Adrenal gland (tissue), 19 donors: ENCODE measurements at places on chromosomes 4 and X. TPM values are rescaled to one million over a fixed set of nuclear protein-coding genes. Genes with fewer than 3 reads are reported as not detected.

The BRCC3 gene
- total RNA-seq, result 25.6 TPM

GRCh38 chrX:104391906-104392305 lies 137.2 kb upstream of the ESX1 start:
- H3K4me3 ChIP-seq, result no peak overlapping the region
- peaks cover 19% of the 10 kb centered on the region for H3K27me3 ChIP-seq
- no peaks in the 10 kb centered on the region for H3K36me3 ChIP-seq
- no peaks in the 10 kb centered on the region for H3K4me1 ChIP-seq
- no peak overlapping the region for H3K27ac ChIP-seq

The TMEM47 gene
- total RNA-seq, result 24.6 TPM

GRCh38 chrX:13761606-13762414 lies 27.3 kb downstream of the OFD1 start:
- H3K27me3 ChIP-seq, result no peaks in the 10 kb centered on the region
- no peak overlapping the region for H3K4me3 ChIP-seq
- H3K36me3 ChIP-seq, result no peaks in the 10 kb centered on the region
- no peak for DNase-seq
- no peak overlapping the region for H3K27ac ChIP-seq

DNA sequence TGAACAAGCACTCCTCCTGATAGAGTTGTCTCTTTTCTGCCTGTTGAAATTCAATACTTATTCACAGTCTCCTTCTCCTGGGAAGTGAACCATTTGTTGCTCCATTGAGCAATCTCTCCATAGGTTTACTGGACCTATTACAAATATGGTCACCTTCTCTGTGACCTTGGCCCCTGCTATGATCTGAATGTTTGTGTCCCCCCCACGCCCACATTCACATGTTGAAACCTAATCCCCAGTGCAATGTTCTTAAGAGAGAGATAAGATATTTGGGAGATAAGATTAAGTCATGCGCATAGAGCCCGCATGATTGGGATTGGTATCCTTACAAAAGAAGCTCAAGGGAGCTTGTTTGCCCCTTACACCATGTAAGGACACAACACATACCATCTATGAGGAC lies 54.1 kb upstream of the GABRE start:
- no peak overlapping the region for H3K27ac ChIP-seq
- no peaks in the 10 kb centered on the region for H3K27me3 ChIP-seq
- no peaks in the 10 kb centered on the region for H3K4me1 ChIP-seq

GRCh38 chrX:97763391-97763790 lies 879.7 kb downstream of the RPA4 start:
- no peak for DNase-seq
- no peaks in the 10 kb centered on the region for H3K4me1 ChIP-seq
- no peak overlapping the region for H3K4me3 ChIP-seq
- H3K27ac ChIP-seq, result no peak overlapping the region
- H3K36me3 ChIP-seq, result no peaks in the 10 kb centered on the region

The TNIP3 gene
- not detected for total RNA-seq

DNA sequence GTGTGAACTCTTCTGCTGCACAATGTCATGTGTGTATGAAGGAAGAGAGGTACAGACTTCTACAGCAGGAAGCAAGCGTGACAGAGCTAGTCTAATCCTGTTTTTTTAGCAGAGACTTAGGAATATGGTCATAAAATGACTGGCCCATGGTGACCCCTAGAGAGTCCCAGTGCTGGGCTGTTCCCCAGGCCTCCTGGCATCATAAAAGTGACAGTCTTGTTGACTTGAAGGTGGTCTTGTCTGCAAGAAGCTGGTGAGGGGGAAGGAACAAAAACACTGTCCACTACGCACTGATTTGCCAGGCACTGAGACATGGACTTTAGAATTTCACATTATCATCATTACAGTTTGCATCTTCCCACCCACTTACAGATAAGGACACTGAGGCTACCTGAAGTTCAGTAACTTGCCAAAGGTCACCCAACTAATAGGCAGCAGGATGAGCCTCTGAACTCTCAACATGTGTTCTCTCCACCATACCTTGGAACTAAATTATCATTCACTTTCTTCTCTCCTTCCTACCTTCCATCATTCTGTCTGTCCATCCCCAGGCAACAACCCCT lies 63.0 kb downstream of the HADH start:
- H3K36me3 ChIP-seq, result no peaks in the 10 kb centered on the region
- no peak overlapping the region for H3K4me3 ChIP-seq
- no peak for DNase-seq
- no peak overlapping the region for H3K27ac ChIP-seq

The MAGEA9B gene
- not detected for total RNA-seq

The PLAC8 gene
- total RNA-seq, result 2.8 TPM

DNA sequence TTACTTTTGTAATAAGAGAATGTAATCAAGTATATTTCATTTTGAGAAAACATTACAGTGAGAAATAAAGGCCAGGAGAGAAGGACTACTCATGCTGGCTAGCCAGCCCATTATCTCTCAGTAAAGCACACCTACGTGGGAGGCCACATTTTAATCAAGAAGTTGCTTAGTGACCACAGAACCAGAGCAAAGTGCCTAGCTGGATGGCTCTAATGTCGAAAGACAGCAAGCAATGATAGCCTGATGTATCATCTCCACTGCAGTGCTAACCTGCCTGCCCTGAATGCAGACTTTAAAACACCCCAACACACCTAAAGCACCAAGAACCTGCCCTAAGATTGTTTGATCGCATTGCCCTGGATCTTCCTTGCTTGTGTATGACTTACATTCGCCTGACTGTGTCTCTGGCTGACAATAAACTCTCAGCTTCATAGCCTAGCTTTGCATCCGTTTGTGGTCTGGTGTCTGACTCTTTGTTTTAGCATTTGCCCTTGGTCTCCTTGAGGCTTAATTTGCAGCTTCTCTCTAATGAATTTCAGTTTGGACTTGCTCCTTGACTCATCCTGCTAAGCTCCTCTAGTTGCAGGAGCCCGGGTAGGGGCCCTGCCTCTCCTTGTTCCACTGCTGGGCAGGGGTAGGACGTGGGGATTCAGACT lies 31.4 kb upstream of the SOWAHD start:
- no peak for DNase-seq
- no peaks in the 10 kb centered on the region for H3K36me3 ChIP-seq
- no peak overlapping the region for H3K4me3 ChIP-seq
- no peaks in the 10 kb centered on the region for H3K4me1 ChIP-seq

The HHIP gene
- 2.1 TPM for total RNA-seq

GRCh38 chrX:132822634-132823012 lies 135.8 kb downstream of the HS6ST2 start:
- H3K27me3 ChIP-seq, result peaks cover 5% of the 10 kb centered on the region
- no peaks in the 10 kb centered on the region for H3K36me3 ChIP-seq
- no peaks in the 10 kb centered on the region for H3K4me1 ChIP-seq
- no peak overlapping the region for H3K27ac ChIP-seq

- H3K4me3 ChIP-seq, result no peak overlapping the region
- no peak overlapping the region for H3K27ac ChIP-seq
- peaks cover 11% of the 10 kb centered on the region for H3K36me3 ChIP-seq
- DNase-seq, result peak; percentile 34
- H3K4me1 ChIP-seq, result no peaks in the 10 kb centered on the region
- H3K27me3 ChIP-seq, result no peaks in the 10 kb centered on the region
These were observed 308.5 kb downstream of the CAMK2D start for GRCh38 chr4:113452868-113453620.

The PDCL2 gene
- not detected for total RNA-seq

DNA sequence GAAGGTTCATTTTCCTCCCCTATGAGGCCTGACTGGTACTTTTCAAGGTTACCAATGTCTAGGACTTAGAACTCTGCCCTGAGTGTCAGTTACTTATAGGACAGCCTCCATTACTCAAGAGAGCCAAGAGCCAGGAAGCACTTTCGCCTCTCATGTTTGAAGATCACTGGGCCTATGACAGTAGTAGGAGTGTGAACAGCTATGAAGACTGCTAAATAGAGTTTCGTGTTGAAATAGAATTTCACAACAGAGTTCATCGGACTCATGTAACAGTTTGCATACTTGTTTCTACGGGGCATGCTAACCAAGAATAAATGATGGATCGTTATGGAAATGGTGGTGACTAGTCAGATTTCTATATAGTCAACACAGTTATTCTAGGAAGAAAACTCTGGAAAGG lies 97.8 kb upstream of the GPC4 start:
- no peak for DNase-seq
- no peaks in the 10 kb centered on the region for H3K36me3 ChIP-seq
- no peak overlapping the region for H3K27ac ChIP-seq
- H3K27me3 ChIP-seq, result no peaks in the 10 kb centered on the region
- no peaks in the 10 kb centered on the region for H3K4me1 ChIP-seq

GRCh38 chrX:130174045-130174704 lies 2.4 kb downstream of the RAB33A start:
- peaks cover 9% of the 10 kb centered on the region for H3K4me1 ChIP-seq
- peak; percentile 84 for DNase-seq
- H3K27me3 ChIP-seq, result no peaks in the 10 kb centered on the region
- H3K27ac ChIP-seq, result peak overlapping the region; percentile 49
- H3K36me3 ChIP-seq, result no peaks in the 10 kb centered on the region

DNA sequence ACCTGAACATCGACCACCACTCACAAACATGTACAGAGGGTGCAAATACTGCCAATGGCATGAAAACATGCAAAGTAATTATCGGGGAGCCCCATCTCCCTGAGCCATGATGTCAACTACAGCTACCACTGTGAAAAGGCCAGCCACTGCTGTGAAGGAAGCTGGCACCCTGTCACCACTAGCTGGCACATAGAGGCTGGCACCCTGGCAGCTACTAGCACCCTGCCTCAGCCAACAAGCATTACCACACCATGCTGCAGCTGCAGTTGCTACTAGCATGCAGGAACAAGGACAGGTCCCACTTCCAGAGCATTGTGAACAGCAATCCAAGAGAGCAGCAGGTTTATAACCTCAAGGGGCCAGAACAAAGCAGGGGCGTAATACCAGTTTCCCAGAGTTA lies 81.4 kb downstream of the PRR32 start:
- no peak overlapping the region for H3K4me3 ChIP-seq
- no peaks in the 10 kb centered on the region for H3K4me1 ChIP-seq
- H3K27ac ChIP-seq, result no peak overlapping the region
- no peaks in the 10 kb centered on the region for H3K36me3 ChIP-seq
- DNase-seq, result no peak
- H3K27me3 ChIP-seq, result no peaks in the 10 kb centered on the region

DNA sequence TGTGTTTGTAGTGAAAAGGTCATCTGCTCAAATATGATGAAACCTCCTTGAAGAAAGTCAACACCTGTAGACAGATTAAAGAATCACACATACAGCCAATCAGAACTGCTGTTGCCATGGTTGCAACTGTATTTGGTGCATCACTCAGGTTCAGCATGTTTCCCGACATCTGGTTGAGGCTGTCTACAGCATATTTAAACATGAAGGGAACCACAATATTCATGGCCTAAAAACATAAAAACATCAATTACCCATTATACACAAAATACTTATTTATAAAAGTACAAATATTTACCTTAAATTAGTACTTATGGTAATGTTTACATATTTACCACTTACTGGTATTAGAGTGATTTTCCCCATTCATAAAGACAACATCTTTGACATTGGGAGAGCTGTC lies 79.7 kb downstream of the ABCB7 start:
- no peaks in the 10 kb centered on the region for H3K36me3 ChIP-seq
- DNase-seq, result no peak
- H3K27me3 ChIP-seq, result no peaks in the 10 kb centered on the region
- H3K4me3 ChIP-seq, result no peak overlapping the region

- H3K4me1 ChIP-seq, result no peaks in the 10 kb centered on the region
- no peaks in the 10 kb centered on the region for H3K36me3 ChIP-seq
- H3K27ac ChIP-seq, result no peak overlapping the region
- H3K4me3 ChIP-seq, result no peak overlapping the region
These were observed 6.4 kb downstream of the TRIML1 start for GRCh38 chr4:188145601-188146000.

The GNRHR gene
- not detected for total RNA-seq

The EXOC1L gene
- not detected for total RNA-seq

GRCh38 chrX:72326605-72327300 lies 21.0 kb upstream of the CITED1 start:
- H3K4me1 ChIP-seq, result no peaks in the 10 kb centered on the region
- no peak overlapping the region for H3K27ac ChIP-seq
- no peaks in the 10 kb centered on the region for H3K36me3 ChIP-seq
- no peak for DNase-seq

DNA sequence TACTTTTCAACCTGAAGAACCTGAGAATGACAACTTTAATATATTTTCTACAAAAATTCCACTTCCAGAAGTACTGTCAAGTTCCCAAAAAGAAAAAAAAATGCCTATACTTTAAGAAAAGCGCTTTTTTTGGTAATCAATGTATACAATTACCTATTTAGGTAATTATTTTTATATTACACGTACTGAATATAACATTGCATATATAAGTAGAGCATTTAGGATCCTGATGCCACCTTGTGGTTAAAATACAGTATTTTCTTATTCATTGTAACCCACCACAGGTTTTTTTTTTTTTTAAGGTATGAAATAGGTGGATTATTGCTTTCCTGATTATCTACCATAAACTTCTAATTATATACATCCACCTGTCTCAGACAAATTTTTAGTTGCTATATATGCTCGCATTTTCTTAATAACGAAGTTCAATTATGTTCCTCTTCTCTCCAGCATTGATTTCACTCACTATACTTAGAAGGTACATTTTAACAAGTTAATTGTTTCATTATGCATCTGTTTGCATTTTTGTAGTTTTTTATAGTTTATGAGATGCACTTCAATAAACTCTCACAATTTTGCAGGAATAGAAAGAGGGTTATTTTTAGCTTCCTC lies 5.2 kb downstream of the MAP9 start:
- DNase-seq, result no peak
- no peaks in the 10 kb centered on the region for H3K36me3 ChIP-seq
- H3K4me1 ChIP-seq, result peaks cover 3% of the 10 kb centered on the region
- H3K27ac ChIP-seq, result no peak overlapping the region
- no peaks in the 10 kb centered on the region for H3K27me3 ChIP-seq

The KCNE5 gene
- total RNA-seq, result 0.94 TPM

GRCh38 chr4:184506527-184507121 lies 32.3 kb upstream of the IRF2 start:
- H3K4me1 ChIP-seq, result no peaks in the 10 kb centered on the region
- DNase-seq, result no peak
- no peak overlapping the region for H3K27ac ChIP-seq
- H3K4me3 ChIP-seq, result no peak overlapping the region
- no peaks in the 10 kb centered on the region for H3K27me3 ChIP-seq

- no peaks in the 10 kb centered on the region for H3K36me3 ChIP-seq
- H3K4me1 ChIP-seq, result peaks cover 10% of the 10 kb centered on the region
- no peaks in the 10 kb centered on the region for H3K27me3 ChIP-seq
- peak; percentile 9 for DNase-seq
These were observed 83.2 kb downstream of the GPAT3 start for GRCh38 chr4:83618991-83619645.

The GC gene
- total RNA-seq, result not detected

The AKAP4 gene
- not detected for total RNA-seq

The TRMT10A gene
- total RNA-seq, result 6.4 TPM

The CDKL5 gene
- 13.8 TPM for total RNA-seq

GRCh38 chr4:6772223-6772928 lies 10.2 kb upstream of the KIAA0232 start:
- H3K27me3 ChIP-seq, result no peaks in the 10 kb centered on the region
- no peaks in the 10 kb centered on the region for H3K4me1 ChIP-seq
- no peak overlapping the region for H3K27ac ChIP-seq
- peak; percentile 41 for DNase-seq

The GUCY1A1 gene
- 17.1 TPM for total RNA-seq
